ENCODE measurements at places on chromosomes 2 and 18.

DNA sequence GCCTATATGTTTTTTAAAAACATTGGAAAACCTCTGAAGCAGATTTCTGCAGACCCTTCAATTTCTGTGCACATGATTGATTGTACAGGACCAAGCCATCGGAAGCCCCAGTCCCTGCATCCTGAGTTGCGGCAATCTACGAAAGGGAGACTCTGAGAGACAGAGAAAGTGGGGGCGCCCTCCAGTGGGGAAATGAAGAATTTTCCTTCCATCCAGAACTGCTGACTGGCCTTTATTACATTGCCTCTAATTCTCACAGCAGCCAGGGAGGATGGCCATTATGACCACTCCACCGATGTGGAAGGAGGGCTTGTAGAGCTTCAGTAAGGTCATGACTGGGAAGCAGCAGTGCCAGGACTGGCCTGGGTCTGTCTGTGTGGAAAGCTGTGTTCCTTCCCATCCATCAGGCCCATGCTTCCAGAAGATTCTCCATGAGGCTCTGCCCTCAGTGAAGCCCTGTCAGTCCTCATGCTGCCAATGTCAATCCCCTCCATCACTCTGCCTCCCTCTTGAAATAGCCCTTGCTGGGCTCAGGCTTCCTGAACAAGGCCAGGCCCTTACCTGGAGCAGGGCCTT, 20.0 kb upstream of the RESP18 start:
- peak; percentile 83 for DNase-seq

- DNase-seq = no peak
These were observed 83.1 kb upstream of the NEUROD1 start for GRCh38 chr2:181763423-181763822.

DNA sequence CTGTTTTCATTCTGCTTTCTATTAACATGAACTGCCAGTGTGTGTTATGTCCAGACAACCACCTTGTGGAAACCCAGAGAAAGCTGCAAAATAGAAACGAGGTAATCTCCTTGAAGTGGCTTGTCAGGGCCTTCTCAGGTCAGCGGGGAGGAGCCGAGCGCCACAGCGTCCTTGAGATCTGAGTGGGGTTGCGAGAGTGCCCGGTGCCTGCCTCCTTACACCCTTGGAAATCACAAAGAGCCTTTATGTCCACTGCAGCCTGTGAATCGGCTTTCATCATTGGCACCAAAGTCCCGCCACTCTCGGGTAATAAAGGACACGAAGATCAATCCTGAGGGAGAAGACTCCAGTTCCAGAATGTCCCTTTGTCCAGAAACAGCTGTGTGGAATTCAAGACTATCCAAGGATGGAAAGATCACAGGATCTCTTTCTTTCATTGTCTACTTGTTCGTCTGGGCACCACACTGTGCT, 135.2 kb downstream of the HRH4 start:
- no peak for DNase-seq

GRCh38 chr2:172968061-172968469, 107.6 kb upstream of the MAP3K20 start:
- DNase-seq = peak; percentile 22

DNA sequence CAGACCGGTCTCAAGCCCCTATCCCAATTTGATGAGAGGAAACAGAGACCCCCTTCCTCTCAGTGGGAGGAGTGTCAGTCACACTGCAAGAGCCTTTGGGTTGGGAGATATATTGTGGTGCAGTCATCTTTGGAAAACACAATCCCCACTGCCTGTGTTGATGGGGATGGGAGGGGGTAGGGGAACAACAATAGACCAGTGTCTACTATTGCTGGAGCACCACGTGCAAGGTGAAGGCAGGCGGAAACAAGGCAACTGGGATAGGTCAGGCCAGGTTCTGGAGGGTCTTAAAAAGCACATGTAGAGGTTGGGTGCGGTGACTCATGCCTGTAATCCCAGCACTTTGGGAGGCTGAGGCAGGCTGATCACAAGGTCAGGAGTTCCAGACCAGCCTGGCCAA, 127.9 kb downstream of the ZFP36L2 start:
- DNase-seq = no peak

- peak; percentile 10 for DNase-seq
These were observed 814.2 kb downstream of the LRP1B start for GRCh38 chr2:141316606-141317005.

DNA sequence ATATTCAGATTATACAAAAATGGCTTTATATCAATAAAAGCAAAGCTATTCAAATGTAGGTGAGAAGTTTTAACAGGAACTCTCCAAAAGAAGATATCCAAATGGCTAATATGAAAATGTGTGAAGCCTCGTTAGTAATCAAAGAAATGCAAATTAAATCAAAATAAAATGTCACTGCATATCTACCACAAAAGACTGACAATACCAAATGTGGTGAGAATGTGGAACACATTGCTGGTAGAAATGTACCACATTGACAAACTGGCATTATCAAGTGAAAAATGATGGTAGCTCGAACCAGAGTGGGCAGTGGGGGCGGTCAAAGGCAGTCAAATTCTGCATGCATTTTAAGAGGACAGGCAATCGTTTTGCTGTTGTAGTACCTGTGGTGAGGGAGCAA, 1012.7 kb downstream of the TDRD15 start:
- DNase-seq = no peak

GRCh38 chr18:10190564-10190963, 263.9 kb upstream of the APCDD1 start:
- DNase-seq = no peak

GRCh38 chr18:21134895-21135294, 23.3 kb upstream of the ROCK1 start:
- DNase-seq = no peak

DNA sequence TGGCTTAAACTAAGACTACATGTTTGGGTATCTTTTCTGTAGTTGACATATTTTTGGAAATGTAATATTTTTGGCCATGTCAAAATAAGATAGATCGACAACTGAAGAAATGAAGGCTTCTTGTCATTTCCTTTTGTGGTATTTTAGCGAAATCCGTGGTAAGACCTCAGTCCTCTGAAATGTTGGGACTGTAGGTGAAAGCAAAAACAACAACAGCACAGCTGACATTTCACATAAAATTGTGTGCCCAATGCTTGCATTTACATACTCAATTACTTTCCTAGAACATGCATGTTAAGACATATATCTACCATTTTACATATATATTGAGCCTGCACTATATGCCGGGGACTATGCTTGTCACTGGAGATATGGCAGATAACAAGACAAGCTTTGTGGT, 50.2 kb downstream of the SPP2 start:
- no peak for DNase-seq

GRCh38 chr18:55912071-55912470, 324.1 kb upstream of the TCF4 start:
- no peak for DNase-seq

- no peak for DNase-seq
These were observed 7.9 kb downstream of the SSB start for GRCh38 chr2:169806586-169806985.

Data from SJCRH30 (cell line).